ENCODE measurements at places on chromosomes 12 and 14. TPM values are rescaled to one million over a fixed set of nuclear protein-coding genes. Genes with fewer than 3 reads are reported as not detected.

GRCh38 chr12:115817389-115817788 is 460.1 kb downstream of the MED13L start:
- no peak for DNase-seq

GRCh38 chr12:44993161-44993560 is 57.7 kb downstream of the DBX2 start:
- no peak for DNase-seq

L2HGDH gene
- 3.8 TPM for total RNA-seq

KRT77 gene
- not detected for total RNA-seq

GRCh38 chr12:58544281-58544680 is 376.0 kb downstream of the LRIG3 start:
- DNase-seq: no peak

ACRBP gene
- 0.51 TPM for total RNA-seq

ORAI1 gene
- 14.7 TPM for total RNA-seq

- DNase-seq: no peak
Measured at GRCh38 chr14:57987051-57987450, 121.2 kb upstream of the SLC35F4 start.

TAS2R30 gene
- 2.0 TPM for total RNA-seq

DNA sequence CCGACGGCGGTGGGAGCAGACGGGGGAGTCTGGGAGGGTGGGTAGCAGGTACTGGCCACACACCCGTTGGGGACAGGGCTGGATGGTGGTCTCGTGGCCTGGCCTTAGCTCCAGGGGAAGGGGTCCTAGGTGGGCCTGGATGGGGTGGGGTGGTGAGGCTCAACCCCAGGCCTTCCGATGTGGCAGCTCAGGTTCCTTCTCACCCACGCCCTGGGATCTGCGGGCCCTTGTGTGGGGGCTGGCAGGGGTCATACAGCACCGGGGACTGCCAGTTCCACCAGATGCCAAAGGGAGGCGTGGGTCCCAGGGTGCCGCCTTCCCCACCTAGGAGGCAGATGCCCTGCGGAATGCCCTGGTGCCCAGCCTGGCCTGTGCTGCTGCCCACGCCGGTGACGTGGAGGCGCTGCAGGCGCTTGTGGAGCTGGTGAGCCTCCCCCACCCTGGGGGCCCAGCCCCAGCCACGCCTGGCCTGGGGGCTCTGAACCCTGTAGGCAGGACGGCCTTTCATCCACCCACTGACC is 21.0 kb downstream of the ASPG start:
- no peak for DNase-seq

GRCh38 chr12:81722004-81722403 is 37.1 kb downstream of the PPFIA2 start:
- no peak for DNase-seq

- no peak for DNase-seq
Measured at GRCh38 chr12:1915082-1915968, 3.1 kb downstream of the CACNA2D4 start.

GRCh38 chr12:104381731-104382480 is 74.8 kb upstream of the CHST11 start:
- DNase-seq: peak; percentile 60

- no peak for DNase-seq
Measured at GRCh38 chr14:61636291-61636690, 59.0 kb upstream of the HIF1A start.

DNA sequence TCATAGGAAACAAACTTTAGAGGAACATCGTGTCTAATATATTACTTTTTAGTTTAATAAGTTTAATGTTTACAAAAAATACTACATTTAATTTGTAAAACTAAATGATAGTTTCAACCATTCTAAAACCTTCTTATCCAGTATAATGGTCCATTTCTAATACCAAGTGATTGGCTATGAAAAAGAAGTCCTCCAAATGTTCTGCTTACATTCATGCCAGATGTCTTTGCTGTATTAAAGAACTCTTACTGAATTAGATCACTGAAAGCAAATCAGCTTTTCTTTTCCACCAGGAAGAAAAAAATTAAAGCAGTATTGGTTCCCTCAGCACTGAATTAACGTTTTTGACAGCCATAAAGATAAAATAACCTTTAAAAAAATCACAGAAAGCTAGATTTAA is 3.7 kb downstream of the NOVA1 start:
- DNase-seq: no peak

DNA sequence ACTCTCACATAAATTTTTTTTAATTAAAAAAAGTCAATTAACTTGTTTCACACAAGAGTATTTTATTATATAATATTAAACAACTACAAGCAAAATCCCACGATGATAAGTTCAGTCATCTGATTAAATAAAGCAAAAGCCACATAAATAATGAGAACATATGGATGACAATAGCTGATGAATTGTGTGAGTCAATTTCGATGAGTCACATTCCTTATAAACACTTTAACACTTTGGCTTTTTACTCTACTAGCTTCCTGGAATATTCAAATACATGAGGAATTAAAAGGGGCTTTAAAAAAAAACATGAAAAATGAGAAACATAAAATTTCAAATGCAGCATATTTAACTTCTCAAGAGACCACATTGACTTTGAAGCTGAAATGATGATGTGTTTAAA is 95.3 kb downstream of the BCAT1 start:
- DNase-seq: peak; percentile 59

PTCSC3 gene
- not detected for total RNA-seq

GRCh38 chr12:77916276-77916675 is 85.6 kb downstream of the NAV3 start:
- DNase-seq: no peak

SIX1 gene
- under 0.01 TPM for total RNA-seq

DNA sequence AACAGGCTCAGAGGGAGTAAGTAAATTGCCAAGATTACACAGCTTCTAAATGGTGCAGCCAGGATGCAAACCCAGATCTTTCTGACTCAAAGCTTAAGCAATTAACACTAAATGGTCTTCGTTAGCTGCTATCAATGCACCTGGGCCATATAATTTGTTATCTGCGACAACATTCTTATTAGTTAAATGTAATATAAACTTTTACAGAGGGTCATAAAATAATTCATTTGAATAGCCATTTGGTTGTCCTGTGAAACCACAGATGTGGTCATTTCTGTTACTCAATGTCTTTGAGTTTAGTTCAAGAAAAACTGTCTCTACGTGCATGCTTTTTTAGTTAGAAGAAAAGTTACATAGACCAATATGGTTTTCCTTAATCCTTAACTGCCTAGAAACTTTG is 22.1 kb upstream of the NAP1L1 start:
- no peak for DNase-seq

GRCh38 chr12:127179176-127179575 is 1087.8 kb upstream of the TMEM132C start:
- no peak for DNase-seq

- DNase-seq: peak; percentile 24
Measured at GRCh38 chr14:49940808-49941421, 48.0 kb downstream of the ARF6 start.

DNA sequence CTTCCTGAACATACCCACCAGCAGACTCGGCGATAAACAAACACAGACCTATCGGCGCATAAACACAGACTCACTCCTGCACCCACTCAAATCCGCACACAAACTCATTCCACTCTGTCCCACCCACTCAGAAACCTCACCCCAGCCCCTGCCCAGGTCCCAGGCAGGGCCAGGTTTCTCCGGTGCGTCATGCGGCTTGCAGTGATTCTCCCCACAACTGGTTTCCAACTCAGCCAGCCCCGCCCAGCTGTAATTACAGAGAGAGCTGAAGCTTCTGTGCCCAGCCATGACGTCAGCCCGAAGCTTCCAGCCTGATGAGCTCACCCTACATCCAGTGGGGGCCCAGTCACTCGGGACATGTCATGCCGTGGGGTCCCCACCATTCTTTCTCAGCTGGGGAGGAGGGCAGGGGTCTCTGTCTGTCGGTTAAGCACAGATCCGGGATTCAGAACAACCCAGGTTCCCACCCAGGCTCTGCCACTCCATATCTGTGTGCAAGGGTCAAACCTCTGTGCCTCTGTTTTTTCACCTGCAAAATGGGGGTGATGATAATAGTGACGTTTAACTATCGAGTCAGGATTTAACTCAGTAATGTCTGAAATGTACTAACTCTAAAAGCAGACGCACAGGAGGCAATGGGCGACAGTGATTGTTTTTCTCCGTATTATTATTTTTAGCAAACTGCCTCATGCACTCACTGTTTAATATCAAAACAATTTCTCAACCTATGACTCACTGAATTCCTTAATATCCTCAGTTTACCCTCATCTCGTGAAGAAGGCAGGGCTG is 2.3 kb upstream of the HSPB8 start:
- peak; percentile 81 for DNase-seq

DNA sequence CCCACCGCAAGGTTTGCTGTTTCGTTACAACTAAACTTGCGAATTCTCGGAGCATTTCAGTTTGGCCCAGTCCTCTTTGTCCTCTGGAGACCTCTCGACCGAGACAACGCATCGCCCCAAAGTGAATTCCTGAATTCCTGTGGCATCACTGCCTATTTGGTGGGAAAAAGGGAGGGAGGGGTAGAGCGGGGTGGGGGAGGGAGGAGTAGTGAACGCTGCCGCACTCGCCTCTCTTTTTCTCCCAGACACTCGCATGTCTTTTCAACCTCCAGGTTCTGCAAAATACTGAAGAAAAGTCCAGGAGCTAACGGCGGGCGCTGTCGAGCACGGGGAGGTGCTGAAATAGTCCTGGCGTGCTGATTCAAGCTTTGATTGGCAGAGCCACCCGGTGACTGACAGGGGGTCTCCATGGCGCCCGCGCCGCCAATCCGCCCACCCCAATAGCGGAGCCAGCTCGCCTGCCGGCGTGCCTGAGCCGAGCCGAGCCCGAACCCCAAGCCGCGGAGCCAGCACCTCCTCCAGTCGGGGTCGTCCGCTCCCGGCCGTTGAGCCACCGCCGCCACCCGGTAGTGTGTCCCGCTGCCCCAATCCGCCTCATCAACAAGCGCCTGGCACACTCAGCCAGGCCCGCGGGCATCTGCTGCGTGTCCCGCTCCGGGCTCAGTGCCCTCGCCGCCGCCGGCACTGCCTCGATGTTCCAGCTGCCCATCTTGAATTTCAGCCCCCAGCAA is at the start of gene SIX6:
SIX6 (plus strand) TSS at position 440 of the 731 bp plus-strand sequence; CDS start at position 693, 253 bp downstream.
- DNase-seq: peak; percentile 34

- no peak for DNase-seq
Measured at GRCh38 chr12:16324272-16324671, 23.2 kb upstream of the MGST1 start.

GRCh38 chr12:27865421-27865820 is 85.4 kb upstream of the MANSC4 start:
- no peak for DNase-seq

TMPRSS12 gene
- total RNA-seq: not detected

DNA sequence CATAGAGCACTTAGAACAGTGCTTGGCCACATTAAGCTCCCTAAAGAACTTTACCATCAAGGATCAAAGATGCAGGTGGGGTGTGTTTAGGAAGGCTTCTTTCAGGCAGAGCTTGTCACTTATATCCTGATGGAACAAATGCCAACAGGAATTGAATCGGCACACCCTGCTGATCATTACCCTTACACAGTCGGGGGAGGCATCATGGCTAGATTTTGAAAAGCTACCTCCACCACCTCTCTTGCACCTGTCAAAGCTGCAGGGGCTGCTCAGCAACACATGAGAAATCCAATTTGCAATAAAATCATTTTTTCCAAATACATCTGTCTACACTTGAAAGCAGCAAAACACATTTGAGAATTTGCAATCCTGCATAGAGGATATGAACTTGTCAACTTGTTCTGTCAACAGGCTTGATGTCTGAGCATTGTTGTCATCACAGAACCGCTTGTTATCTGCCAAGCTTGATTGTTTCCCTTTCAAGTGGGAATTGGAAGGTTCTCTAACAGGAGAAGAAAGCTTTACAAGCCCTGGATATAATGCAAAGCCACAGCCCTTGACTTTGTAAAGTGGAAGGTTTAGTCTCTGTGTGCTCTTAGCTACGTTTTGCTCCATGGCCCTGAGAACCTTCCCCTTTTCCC is 24.6 kb upstream of the TRIM9 start:
- DNase-seq: no peak

PTGR2 gene
- 0.76 TPM for total RNA-seq

- DNase-seq: no peak
Measured at GRCh38 chr14:44699391-44699790, 192.3 kb upstream of the FSCB start.

DNA sequence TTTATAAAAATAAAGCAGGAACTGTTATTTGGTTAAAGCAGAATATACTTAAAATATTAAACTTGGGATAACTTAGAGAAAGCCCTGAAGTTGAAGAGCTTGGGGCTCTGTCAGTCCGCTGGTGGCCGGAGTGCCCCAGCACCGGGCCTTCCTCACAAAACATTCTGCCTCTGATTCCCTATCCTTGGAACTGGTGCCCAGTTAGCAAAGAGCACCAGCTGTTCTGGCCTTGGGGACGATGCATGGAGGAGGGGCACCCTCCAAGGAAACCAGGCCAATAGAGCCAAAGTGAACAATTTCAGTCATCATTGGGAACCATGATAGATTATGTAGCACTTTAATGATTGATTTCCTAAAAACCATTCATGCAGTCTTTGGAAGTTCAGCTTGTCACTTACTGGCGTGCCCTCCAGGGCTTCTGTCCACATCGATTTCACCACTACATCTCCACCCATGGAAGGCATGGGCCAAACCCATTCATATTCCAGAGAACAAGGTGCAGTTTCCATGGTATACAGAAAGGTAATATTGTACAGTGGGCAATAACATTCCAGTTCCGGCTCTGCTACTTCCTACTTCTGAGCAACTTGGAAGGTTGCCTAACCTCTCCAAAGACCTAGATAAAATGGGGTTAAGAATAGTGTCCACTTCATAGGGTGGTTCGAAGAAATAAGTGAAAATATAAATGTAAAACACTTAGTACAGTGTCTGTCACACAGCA is 145.9 kb downstream of the ETV6 start:
- DNase-seq: no peak

GRCh38 chr12:1758887-1759286 is 61.5 kb upstream of the LRTM2 start:
- DNase-seq: no peak

DNA sequence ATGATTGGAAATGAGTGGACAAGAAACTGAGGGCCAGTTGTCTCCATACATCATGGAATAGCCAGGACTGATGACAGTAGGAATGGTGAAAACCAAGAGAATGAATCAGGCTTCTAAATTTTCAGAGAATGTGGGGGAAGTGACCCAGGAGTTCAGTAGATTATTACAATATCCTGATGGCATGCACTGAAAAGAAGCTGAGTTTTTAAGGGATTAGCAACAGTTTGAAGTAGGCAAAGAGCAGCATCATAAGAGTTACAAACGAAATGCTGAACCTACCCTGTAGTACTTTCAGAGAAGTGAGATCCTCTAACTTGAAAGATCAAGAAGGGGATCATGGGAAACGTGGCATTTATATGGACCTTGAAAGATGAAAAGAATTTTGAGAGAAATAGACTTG is 13.2 kb downstream of the SLC2A14 start:
- no peak for DNase-seq

ADAMTS20 gene
- not detected for total RNA-seq

- no peak for DNase-seq
Measured at GRCh38 chr12:27344246-27344645, 11.6 kb downstream of the BMAL2 start.

Data from dermis microvascular lymphatic vessel endothelial cell (primary cell).